ENCODE measurements at places on chromosomes 5 and 9.

DNA sequence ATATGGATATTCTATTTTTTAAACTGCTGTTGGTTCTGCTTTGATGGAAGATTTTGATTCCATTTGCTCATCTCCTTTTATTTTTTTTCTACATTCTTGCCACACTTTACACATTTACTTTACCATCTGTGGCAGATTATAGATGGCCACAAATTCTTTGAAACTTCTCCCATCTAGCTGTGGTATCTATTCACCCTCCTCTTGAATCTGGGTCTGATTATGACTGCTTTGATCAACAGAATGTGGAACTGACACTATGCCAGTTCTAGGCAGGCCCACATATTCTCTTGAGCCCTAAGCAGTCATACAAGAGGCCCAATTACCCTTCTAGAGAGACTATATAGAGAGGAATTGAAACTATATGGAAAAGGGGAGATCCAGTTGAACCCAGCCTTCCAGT is 439.0 kb upstream of the PTGER4 start:
- no peak for DNase-seq

- DNase-seq, result no peak
Measured at GRCh38 chr5:140631831-140632365, 1.1 kb downstream of the CD14 start.

- no peak for DNase-seq
Measured at GRCh38 chr5:40503439-40503838, 176.3 kb upstream of the PTGER4 start.

- no peak for DNase-seq
Measured at GRCh38 chr9:76616780-76617179, 147.5 kb upstream of the PCA3 start.

DNA sequence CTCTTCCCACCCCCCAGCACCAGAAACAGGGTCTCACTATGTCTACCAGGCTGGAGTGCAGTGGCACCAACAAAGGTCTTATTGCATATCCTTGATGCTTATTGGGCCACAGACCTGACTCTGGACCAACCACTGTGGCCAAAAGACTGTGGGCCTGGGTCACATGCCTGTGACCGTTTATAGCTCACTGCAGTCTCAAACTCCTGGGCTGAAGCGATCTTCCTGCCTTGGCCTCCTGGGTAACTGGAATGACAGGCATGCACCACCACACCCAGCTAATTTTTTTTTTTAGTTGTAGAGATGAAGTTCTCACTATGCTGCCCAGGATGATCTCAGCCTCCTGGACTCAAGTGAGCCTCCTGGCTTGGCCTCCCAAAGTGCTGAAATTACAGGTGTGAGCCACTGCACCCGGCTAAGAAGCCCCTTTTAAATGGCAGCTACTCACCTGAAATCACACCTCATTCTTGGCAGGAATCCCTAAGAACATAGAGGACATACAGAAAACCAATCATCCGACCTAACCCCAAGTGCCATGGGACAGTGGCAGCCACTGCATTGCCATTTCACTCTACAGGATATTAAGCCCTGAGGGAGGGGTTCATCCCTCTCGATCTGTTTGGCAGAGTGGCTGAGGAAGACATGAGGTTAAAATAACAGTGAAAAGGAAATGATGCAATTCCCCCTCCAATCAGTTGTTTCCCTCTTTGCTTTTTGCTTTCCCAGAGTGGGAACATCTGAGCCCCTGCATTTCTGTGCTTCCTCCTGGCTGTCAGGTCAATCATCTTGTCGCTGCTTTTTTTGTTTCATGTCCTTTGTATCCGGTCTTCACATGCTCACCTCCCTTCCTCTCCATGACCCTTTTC is 74.6 kb downstream of the LRRC70 start:
- DNase-seq, result no peak

DNA sequence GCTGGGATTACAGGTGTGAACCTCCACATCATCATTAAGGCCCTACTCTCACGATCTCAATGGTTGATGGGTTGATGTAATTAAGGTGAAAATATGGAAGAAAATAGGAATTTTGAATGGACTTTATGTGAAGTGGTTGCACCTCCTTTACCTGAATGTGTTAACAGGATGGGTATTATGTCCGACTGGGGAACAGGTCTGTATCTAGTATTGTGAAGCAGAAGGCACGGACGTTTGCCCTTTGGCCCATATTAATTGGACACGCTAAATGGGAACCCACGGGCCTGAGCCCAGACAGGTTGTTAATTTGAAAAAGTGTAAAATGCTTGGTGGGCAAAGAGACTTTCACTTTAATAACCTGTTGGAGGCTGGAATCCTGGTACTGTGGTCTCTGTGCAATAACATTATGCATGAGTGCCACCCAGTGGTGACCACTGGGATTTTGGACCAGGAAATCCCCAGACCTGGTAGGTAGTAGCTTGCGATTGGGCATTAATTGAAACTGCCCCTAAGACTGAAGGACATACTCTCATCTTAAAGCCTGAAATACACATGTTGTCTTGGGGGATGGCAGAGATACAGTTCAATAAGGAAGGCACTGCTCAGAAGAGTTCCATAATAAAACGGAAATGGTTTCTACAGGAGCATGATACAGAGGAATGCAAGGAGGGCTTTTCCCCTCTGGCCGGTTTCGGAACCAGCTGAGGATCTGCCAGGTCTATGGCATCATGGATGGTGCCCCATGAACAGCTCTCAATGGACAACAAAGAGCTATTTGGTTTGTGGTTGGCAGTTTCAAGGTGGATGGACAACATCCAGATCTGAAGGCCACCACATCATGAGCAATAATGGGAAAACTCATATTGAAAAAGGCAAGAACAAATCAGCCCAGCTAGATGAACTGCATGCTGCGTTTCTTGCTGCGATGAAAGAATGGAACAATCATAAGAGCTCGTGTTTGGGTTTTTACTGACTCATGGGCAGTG is 26.2 kb upstream of the BICD2 start:
- peak; percentile 56 for DNase-seq

DNA sequence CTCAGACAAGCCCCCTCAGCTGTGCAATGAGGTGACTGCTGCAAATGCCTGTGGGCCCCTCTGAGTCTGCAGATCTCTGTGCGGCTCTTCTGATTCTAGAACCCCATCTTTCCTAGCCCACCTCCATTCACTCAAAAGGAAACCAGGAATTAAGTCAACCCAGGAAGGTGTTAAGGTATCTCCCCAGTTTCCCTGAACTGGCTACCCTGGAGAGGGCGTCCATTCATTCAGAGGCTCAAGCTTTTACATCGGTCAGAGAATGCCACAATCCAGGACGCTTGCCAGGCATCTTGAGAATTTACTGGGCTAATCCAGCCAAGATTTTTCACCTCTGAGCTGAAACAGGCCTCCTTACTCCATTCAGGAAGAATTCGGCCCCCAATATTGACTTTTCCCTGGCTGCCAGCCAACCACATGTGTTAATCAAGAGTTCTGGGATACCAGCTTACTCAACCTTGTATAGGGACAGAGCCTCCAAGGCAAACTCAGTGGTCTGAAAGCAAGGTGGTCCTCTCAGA is 889 bp upstream of the ADAMTS12 start:
- peak; percentile 62 for DNase-seq

DNA sequence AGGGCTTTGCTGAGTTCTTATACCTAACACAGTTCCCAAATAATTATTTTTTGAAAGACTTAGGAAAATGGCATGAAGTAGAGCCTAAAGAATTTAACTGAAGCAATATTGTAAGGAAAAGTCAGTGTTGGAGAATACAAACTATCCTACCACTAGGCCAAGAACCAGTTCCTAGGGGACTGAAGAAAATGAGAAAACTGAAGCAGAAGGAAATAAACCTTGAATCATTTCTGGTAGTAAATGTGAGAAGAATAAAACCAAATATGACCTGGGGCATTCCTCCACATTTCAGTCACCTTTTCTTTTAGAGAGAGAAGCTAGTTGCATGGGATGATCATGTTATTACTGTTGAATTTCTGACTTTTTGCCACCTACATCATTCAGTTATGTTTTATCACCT is 1393.9 kb upstream of the C9orf72 start:
- peak; percentile 28 for DNase-seq

- DNase-seq, result no peak
Measured at GRCh38 chr5:179345183-179345432, 153 bp downstream of the ADAMTS2 start.

DNA sequence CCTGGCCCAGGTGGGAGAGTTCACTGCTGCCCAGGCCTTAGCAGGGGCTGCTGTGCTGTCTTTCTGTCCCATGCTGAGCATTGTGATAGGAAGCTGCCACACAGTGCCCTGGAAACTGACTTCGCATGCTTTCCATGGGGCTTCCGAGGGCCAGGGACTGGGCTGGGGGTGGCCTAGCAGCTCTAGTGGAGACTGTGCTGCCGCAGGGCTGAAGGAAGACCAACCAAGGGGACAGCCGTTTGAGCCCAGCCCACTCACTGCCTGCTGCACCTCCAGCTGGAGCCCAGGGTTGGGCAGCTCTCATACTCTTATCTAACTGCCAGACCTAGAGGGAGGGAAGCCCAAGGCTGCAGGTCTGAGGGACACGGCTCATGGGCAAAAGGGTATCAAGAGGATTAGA is 79.2 kb downstream of the RGS3 start:
- DNase-seq, result no peak

DNA sequence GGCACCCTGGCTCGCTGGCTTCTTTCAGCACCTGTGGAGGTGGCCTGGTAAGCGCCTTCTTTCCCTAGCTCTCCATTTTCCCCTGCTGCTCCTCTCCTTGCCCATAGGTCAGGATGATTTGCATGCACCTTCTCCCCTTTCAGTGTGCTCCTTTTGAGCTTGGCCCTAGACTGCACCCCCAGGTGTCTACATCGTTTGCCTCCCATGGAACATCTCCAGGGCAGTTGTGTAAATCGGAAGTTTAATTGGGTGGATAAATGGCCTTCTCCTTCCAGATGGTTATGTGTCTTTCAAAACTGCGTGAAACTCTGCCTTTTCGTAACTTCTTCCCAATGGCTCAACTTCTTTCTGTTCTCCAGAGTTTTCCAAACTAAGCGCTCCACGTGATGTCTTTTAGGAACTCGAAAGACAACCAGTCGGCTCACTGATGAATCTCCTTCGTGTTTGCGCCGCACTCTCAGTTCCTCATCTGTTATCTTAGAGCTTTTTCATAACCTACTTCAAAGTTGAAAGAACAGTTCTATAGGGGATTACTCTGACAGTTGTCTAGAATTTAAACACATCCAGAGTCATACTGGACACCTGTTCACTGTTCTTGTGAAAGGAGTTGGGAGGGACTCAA is 1.7 kb downstream of the ADAMTS19 start:
- no peak for DNase-seq

DNA sequence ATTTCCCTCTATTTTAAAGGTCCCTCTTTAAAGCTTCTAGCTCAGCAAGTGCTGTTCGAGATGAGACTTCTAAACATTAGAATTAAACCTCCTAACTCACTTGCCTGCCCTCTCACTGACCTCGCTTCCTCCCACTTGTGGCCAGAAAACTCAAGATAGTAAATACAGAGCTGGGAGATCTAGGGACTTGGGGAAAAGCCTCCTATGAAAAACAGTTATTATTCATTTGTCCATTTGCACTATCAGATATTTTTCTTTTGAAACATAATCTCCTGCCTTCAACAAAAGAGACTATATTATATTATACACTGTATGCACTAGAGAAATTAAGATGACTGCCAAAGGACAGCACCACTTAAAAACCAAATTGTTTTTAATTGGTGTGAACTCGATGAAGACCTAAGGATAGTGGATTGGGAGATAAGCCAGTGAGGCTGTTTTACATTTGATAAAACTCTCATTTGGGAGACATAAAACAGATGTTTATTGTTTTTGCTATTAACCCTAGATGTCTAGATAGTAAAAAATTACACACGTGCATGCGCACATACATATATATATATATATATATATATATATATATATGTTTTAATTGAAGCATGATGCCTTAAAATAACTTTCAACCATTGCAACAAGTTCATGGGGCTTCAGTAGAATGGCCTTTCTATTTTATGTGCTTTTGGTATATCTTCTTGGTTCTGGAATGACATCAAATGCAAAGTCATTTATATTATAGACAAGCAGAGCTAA is 229.4 kb downstream of the ADAMTSL1 start:
- peak; percentile 30 for DNase-seq

GRCh38 chr5:39566891-39567290 is 142.1 kb upstream of the DAB2 start:
- no peak for DNase-seq

All from stromal cell of bone marrow (primary cell).